Lung (tissue), 17 donors: ENCODE measurements at places on chromosomes 12 and 14. TPM values are rescaled to one million over a fixed set of nuclear protein-coding genes. Genes with fewer than 3 reads are reported as not detected.

Gene PNP
- 119 TPM for polyA plus RNA-seq

DNA sequence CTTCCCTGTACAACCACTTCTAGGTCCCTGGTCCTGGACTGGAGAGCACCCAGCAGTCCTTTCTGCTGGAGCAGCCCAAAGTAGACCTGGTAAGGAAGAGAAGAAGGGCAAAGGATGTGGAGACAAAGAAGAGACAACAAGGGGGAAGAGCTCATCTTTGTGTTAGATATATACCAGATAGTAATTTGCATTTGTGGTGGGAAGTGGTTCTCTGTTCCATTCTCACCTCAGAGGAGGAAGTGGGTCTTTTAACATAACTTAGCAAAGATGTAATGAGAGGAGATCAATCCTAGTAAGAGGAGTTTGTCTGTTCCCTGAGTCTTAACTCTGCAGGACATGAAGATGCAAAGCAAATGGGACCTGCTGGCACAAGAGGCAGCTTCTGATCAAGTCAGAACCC is 8.0 kb downstream of the CCDC198 start:
- no peaks in the 10 kb centered on the region for H3K36me3 ChIP-seq
- no peaks in the 10 kb centered on the region for H3K27me3 ChIP-seq
- no peak overlapping the region for H3K27ac ChIP-seq

DNA sequence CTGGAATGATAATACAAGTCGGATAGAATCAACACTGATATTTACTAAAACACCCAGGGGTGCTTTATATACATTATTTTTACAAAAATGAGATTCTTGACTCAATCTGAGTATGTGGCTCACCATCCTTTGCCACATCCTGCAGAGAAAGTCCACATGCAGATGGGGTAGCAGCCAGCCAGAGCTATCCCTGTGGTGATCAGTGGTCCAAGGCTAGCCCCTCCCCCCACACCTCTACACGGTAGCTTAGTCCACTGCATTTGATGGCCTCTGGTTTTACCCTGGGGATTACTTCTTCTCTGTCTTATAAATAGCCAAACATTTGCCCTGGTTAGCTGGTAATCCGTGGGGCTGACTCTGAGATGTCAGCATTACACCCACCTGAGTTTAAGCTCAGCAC is 28.1 kb upstream of the TTC7B start:
- no peak for DNase-seq
- peaks cover 2% of the 10 kb centered on the region for H3K4me1 ChIP-seq
- H3K36me3 ChIP-seq: no peaks in the 10 kb centered on the region
- H3K27ac ChIP-seq: no peak overlapping the region
- H3K4me3 ChIP-seq: no peak overlapping the region

Gene PNMA1
- polyA plus RNA-seq: 11.0 TPM

DNA sequence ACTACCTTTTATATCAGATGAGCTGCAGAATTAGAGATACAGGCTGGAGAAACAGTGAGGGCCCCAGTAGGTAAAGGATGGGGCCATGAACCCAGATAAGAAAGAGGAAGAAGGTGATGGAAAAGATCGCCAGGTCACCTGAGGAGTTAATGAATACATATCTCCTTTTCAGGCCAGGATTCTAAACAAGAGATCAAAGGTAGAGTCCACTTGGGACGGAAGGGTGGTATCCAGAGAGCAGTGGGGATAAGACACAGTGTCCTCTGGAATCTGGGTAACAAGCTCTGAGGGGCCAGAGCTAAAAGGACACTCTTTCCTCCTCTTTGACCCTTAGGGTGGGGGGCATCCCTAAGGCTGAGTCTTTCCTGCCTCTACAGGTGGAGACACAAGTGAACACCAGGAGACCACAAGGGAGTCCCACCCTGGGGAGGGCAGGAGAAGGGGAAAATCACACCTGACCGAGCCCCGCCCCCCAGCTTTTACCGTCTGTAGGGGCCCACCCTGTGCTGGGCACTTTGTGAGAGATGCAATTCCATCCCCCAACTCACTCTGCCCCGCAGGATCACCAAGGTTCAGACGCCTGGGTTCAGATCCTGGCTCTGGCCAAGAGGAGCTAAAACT is 27.3 kb downstream of the SERPINA1 start:
- no peak for DNase-seq
- H3K27me3 ChIP-seq: no peaks in the 10 kb centered on the region
- H3K27ac ChIP-seq: no peak overlapping the region
- H3K4me3 ChIP-seq: no peak overlapping the region
- H3K36me3 ChIP-seq: no peaks in the 10 kb centered on the region
- H3K4me1 ChIP-seq: no peaks in the 10 kb centered on the region

GRCh38 chr12:54059668-54060067 is 6.0 kb downstream of the HOXC4 start:
- DNase-seq: no peak
- H3K27me3 ChIP-seq: no peaks in the 10 kb centered on the region
- no peaks in the 10 kb centered on the region for H3K36me3 ChIP-seq
- H3K27ac ChIP-seq: no peak overlapping the region
- H3K4me3 ChIP-seq: no peak overlapping the region
- no peaks in the 10 kb centered on the region for H3K4me1 ChIP-seq

- no peaks in the 10 kb centered on the region for H3K36me3 ChIP-seq
- H3K4me1 ChIP-seq: no peaks in the 10 kb centered on the region
- no peaks in the 10 kb centered on the region for H3K27me3 ChIP-seq
- no peak overlapping the region for H3K27ac ChIP-seq
Observed at GRCh38 chr14:66477567-66477966, 8.6 kb upstream of the CCDC196 start.
